ENCODE measurements at places on chromosomes 12 and 14.

DNA sequence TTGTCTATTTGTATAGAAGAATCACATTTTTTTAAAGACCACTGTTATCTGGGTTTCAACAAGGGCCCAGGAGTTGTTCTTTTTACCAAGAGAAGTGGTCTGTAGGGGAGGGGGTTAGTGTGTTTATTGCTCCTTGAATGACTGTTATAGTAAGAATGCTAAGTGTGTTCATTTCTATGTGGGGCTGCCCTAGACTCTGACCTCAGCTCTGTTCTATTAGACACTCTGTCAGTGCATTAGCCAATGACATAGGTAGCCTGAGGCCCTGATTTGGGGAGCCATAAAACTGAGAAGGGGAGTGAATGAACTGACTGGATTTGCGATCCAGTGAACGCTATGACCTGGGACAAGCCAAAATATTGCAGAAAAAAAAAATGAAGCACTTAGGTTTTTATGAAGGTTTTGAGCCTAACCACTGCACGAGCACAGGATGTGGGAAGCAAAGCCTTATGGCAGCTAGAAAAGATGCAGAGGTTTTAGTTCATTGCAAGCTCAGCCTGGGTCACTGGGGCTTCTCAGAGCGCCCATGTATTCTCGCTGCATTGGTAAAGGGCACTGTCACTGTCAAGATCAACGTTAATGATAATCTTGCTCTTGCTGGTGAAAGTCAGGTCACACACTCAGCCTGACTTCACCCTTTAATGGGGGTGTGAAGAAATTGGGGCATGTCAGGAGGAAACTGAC, 63.8 kb downstream of the PRKCH start:
- DNase-seq = peak; percentile 73

GRCh38 chr12:123713823-123714585, 1.9 kb downstream of the ATP6V0A2 start:
- DNase-seq = no peak

GRCh38 chr12:24400533-24400932, 451.1 kb upstream of the SOX5 start:
- DNase-seq = no peak

GRCh38 chr12:26123482-26123980, 1.3 kb downstream of the BHLHE41 start:
- DNase-seq = no peak

- no peak for DNase-seq
Measured at GRCh38 chr14:71753976-71754375, 178.3 kb upstream of the RGS6 start.

- no peak for DNase-seq
Measured at GRCh38 chr12:50706606-50707005, 57.3 kb upstream of the ATF1 start.

- no peak for DNase-seq
Measured at GRCh38 chr12:93192878-93193277, 184.8 kb upstream of the NUDT4 start.

GRCh38 chr12:54958048-54958658, 26.4 kb downstream of the TESPA1 start:
- peak; percentile 73 for DNase-seq

All from CD4-positive, alpha-beta T cell treated with Interleukin-12 subunit alpha and Interleukin-12 subunit beta, for 1 hour (primary cell).